CD4-positive, alpha-beta T cell (primary cell): ENCODE measurements at places on chromosomes 12 and 14.

- DNase-seq, result no peak
Observed at GRCh38 chr12:127667131-127667685, 599.8 kb upstream of the TMEM132C start.

DNA sequence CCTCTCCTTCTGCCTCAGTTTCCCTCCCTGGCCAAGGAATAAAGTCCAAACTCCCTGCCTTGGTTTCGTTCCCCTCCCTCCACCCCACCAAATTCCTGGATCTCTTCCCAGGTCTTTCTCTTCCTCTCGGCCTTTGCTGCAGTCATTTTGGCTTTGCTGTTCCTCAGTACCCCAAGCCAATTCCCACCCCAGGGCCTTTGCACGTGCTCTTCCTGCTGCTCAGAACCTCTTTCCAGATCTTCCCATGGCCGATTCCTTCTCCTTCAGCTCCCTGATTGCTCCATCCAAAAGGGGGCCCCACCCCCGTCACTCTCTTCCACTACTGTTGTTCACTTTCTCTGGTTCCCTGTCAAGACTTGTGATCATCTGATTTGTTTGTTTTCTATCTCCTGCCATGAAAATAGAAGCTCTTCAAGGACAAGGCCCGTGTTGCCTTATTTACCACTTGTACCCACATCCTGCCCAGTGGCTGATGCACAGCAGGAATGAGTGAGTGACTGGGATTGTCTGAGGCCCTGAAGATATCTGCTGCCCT, 3.1 kb downstream of the HNF1A start:
- no peak for DNase-seq

DNA sequence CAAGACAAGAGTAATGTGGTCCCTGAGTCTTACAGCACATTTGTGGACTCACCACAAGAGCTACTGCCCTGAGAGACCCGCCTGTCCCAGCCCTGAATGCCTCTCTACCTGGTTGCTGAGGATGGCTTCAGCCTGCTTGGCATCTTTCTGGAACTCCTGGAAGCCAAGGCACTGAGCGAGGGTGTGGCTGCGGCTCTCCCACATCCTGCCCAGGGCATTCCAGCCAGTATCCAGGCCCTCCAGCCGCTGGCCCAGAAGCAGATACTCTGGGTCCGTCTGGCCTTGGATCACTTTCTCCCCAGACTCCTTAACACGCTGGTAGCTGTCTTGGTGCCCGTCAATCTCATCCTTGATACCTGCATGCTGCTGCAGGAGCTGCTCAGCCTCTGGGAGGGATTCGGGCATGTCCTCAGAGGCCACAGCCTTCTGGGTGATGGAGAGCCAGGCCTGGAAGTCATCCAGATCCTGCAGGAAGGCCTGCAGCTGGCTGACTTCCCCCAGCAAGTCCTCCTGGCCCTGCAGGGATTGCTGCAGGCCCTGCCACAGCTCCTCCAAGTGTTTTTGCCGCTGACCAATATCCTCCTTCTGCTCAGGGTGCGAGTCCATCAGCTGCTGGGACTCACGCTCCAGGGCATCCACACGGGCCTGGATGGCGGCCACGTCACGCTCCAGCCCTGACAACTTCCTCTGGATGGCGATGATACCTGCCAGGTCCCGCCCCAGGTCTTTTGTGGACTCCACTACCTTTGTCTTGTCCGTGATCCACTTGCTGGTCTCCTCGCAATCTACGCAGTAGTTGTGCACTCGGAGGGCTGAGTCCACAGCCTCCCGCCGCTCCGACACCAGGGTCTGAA, 82.3 kb downstream of the PLEKHG3 start:
- no peak for DNase-seq

- DNase-seq, result no peak
Observed at GRCh38 chr14:44846232-44846824, 115.4 kb downstream of the KLHL28 start.
